Activated CD8-positive, alpha-beta memory T cell treated with anti-CD3 and anti-CD28 coated beads for 1 hour (primary cell): ENCODE measurements at places on chromosomes 13 and 19.

GRCh38 chr13:89486709-89487108, 1815.5 kb downstream of the SLITRK5 start:
- no peak for DNase-seq

DNA sequence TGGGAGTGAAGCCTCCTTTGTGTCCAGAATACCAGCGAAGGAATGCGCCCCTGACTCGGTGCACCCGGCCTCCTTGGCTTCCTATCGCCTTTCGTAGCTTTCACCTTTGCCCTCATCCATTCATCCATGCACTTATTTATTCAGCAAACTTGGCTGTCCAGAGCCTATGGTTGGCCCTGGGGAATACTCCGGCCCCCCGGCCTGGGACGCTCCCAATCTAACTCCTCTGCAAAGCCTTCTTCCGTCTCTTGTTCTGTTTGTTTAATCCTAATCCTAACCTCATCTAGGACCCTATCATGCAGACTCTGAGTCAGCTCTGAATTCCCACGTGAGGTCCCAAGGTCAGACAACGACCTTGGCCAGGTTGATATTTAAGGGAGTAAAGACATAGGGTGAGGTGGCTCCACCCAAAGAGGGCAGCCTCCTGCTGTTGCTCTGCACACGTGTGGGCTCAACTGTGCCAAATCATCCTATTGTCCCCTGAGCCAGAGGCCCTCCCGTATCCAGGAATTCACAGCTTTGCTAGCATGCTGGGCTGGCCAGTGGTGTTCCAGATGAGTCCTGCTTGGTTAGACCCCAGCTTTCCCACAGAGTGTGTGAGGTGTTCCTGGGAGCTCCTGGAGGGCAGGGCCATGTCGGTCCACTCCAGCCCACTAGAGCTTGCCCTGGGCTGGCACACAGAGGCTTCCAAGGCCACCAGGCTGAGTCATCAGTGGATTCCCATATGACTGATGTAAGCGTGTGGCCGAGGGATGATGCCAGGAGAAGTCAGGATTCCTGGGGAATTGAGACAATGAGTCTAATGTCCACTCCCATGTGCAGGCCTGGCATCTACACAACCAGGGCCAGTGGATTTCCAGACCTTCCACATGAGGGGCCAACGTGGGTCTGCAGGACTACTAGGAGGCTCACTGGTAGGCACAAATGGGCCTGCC, 6.5 kb upstream of the CCNE1 start:
- DNase-seq = no peak

DNA sequence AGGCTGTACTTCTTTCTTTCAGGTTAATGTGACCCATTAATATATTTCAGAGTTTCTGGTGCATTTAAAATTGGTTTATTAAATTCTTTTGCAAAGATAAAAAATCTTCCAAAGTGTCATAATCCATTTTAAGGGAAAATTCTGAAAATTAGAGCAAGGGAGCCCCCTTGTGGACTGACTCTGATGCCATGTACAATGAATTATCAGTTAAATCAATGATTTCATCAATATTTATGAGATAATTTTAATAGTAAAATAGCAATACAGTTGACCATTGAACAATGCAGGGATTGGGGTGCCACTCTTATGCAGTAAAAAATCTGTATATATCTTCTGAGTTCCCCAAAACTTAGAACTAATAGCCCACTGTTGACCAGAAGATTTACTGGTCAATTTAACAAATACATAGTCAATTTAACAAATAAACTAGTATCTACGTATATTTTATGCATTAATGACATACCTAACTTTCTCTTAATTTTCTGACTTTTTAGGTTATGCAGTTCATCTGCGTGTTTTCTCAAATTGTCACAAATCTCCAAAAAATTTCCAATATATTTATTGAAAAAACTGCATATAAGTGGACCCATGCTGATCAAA, 479.1 kb upstream of the MIR17HG start:
- DNase-seq = no peak

DNA sequence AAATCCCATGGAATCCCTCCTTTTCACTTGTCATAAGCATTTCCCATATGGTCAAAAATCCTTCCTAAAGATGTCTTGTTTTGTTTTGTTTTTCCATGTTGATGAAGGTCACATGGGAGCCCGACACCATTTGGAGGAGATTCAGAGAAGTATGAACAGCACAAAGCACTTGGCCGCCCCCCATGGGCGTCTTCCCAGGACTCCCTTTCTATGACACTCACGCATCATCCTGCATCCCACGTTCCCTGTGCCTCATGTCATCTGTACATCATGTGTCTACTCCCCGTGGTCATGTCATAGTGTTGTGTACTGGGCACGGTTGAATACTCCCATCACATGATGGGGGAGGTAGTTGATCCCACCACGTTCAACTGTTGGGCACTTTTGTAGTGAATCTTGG, 2.0 kb downstream of the ZSCAN1 start:
- DNase-seq = no peak

- DNase-seq = no peak
Measured at GRCh38 chr19:40598918-40599307, 2.3 kb upstream of the LTBP4 start.

GRCh38 chr13:50970956-50971355, 61.4 kb downstream of the RNASEH2B start:
- DNase-seq = no peak

- DNase-seq = no peak
Measured at GRCh38 chr13:103715335-103715734, 649.1 kb upstream of the SLC10A2 start.

- no peak for DNase-seq
Measured at GRCh38 chr13:71493189-71493588, 373.8 kb downstream of the DACH1 start.

DNA sequence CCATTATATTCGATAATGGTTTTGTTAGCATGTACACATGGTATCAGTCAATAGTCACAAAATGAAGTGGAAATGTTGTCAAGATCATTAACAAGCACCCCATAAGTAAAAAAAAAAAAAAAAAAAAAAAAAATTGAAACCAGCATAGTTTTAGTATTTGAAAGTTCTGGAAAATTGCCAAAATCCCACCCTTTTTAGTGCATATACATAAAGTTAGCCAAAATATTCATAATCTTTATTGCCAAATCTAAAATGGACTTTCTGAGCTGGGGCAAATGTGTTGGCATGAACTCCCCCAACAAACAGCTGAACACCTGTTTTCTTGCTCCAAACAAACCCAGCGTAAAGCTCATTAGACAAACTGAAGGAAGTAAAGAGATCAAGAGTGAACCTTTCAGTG, 73.9 kb downstream of the MZT1 start:
- no peak for DNase-seq

DNA sequence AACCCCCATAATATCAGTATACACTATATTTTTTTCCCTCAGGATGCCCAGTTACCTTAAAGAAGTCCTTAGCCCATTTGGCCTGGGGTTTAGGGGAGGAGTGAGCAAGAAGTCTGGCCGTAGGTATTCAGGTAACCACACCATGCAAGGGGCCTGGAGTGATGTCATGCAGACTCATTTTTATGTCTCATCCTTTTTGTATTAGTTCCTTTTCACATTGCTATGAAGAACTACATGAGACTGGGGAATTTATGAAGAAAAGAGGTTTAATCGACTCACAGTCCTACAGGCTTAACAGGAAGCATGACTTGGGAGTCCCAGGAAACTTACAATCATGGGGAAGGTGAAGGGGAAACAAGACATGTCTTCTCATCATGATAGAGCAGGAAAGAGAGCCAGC, 12.2 kb downstream of the TPP2 start:
- DNase-seq = no peak

- no peak for DNase-seq
Measured at GRCh38 chr13:76892488-76892887, 6.3 kb upstream of the KCTD12 start.

GRCh38 chr19:23262920-23263319, 12.7 kb upstream of the ZNF724 start:
- no peak for DNase-seq

GRCh38 chr19:54045771-54046170, 17.9 kb downstream of the VSTM1 start:
- no peak for DNase-seq

DNA sequence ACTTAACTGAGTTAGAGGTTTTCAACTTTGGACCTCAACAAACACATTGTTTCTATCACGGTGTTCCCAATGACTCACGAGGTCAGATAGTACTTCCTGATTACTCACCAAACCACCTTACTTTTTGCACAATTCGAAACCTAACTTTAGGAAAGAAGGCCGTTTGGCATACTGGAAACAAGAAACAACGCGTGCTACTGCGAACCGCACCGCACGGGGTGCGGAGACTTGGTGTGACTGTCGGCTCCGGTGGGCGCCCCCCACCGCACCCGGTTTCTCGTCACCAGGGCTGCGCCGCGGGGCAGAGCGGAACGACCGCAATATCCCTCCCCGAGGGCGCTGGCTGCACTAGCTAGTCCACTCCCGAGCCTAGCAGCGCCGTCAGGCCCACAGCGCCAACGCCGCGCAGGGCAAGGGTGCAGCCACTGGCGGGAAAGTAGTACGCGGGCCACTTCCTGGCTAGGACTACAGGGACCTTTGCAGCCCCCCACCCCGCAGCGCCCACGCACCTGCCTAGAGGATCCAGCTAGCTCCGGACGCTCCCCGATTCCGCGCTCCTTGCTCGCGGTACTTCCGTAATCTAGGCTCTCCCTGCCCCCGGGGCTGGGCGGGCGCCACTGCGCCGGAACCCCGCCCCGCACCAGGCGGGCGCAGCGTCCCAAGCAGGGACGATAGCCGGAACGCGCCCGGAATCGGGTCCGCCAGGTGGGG, at the start of gene PARP4:
PARP4 (minus strand) TSS at position 582 of the 711 bp plus-strand sequence. CDS start 9,002 bp downstream, outside the sequence.
- DNase-seq = peak; percentile 11

DNA sequence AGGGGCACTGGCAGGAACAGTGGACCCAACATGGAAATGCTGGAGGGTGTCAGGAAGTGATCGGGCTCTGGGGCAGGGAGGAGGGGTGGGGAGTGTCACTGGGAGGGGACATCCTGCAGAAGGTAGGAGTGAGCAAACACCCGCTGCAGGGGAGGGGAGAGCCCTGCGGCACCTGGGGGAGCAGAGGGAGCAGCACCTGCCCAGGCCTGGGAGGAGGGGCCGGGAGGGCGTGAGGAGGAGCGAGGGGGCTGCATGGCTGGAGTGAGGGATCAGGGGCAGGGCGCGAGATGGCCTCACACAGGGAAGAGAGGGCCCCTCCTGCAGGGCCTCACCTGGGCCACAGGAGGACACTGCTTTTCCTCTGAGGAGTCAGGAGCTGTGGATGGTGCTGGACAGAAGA, 4.1 kb downstream of the KLK2 start:
- no peak for DNase-seq

GRCh38 chr19:29501816-29502580, 23.8 kb upstream of the VSTM2B start:
- no peak for DNase-seq

GRCh38 chr13:24694907-24695306, 14.7 kb downstream of the ATP12A start:
- no peak for DNase-seq

GRCh38 chr19:50947123-50947522, 5.7 kb downstream of the KLK5 start:
- no peak for DNase-seq

- DNase-seq = no peak
Measured at GRCh38 chr13:23723471-23723870, 153.3 kb downstream of the TNFRSF19 start.

- DNase-seq = no peak
Measured at GRCh38 chr13:55981381-55981780, 1159.3 kb upstream of the PRR20A start.

DNA sequence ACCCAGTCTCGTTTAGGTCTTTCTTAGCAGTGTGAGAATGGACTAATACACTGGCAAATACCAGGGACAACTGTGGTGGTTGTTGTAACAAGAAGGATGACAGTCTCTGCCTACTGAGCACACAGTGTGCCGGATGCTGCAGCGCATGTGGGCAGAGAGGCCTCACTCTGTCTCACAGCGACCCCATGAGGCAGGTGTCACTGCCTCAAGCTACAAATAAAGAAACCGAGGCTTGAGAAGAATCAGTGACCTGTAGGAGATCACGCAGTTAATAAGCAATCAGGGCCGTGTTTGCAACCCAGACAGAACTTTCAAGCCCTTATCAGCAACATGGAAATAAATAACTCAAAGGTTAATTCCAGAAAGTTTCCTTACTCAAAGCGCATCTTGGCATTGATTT, 40.5 kb upstream of the GAS6 start:
- no peak for DNase-seq

GRCh38 chr13:106528718-106529414, 6.6 kb downstream of the EFNB2 start:
- DNase-seq = no peak

- no peak for DNase-seq
Measured at GRCh38 chr13:47788844-47789243, 212.2 kb downstream of the SUCLA2 start.

DNA sequence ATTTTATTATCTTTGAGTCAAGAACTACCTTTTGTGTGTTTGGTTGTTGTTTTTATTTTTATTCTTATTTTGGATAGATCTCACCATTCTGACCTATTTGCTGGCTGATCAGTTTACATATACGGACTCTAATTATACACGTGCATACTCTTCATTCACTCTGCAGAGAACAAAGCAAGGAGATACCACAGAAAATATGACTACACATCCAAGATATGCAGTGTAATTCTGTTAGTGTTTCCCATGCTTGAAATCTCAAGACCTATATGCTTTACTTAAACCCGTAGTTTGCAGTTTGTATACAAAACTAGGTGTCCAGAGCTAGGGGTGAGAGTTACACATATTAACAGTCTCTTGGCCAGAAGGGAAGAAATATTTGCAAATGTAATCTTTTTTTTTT, 205.5 kb downstream of the DCLK1 start:
- no peak for DNase-seq

DNA sequence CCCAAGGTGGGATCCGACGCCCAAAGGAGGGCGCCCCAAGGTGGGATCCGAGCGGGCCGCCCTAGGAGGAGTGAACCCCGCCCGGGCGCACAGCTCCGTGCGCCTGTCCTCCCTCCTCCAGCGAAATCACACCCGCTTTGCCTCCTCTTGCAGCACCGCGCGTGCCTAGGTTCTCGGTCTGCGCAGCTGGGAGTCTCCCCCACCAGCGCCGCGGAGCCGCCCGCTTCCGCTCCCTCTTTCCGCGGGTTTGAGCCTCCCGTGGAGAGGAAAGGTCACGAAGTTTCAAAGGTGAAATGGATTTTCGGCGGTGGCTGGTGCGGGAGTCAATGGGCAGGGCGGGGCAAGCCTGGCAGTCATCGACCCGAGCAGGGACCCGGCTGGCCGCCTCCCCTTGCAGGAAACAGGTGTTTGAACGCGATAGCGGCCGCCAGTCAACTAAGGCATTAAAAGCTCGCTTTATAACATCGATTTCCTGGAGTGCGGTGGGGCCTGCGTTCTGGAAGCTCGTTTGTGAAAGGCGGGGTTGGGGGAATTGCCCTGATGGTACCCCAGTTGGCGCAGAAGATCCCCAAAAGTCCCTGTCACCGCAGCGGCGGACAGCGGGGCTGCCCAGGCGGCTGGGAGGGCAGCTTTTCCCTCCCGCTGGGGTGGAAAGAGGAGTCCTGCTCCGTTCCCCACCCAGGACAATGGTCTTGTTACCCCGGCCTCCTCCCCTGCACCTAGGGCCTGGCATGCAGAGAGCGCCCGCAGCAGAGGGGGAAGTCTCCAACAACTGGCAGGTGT, 9.0 kb upstream of the SOX1 start:
- no peak for DNase-seq

DNA sequence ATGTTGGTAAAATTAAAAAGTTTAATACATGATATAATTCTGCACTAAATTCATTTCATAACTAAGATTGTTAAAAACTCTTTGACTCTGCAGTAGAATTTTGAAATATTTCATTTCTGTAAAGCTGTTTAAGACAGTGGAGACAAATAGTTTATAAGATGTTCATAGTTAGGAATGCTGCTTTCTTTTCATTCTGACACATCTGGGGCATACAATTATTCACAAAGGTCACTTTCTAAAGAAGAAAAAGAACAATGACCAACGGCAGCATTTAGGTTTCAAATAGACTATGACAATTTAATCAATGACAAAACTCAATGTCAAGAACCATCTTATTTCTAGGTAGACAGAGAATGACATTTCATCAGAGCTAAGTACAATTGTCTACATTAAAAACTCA, 1422.1 kb downstream of the PCDH9 start:
- DNase-seq = no peak
